CD4-positive, alpha-beta T cell treated with Interleukin-4 for 4 hours (primary cell): ENCODE measurements at places on chromosomes 3 and 15.
A peak's percentile ranks its signal among the peaks of the same experiment; 100 is the strongest.

DNA sequence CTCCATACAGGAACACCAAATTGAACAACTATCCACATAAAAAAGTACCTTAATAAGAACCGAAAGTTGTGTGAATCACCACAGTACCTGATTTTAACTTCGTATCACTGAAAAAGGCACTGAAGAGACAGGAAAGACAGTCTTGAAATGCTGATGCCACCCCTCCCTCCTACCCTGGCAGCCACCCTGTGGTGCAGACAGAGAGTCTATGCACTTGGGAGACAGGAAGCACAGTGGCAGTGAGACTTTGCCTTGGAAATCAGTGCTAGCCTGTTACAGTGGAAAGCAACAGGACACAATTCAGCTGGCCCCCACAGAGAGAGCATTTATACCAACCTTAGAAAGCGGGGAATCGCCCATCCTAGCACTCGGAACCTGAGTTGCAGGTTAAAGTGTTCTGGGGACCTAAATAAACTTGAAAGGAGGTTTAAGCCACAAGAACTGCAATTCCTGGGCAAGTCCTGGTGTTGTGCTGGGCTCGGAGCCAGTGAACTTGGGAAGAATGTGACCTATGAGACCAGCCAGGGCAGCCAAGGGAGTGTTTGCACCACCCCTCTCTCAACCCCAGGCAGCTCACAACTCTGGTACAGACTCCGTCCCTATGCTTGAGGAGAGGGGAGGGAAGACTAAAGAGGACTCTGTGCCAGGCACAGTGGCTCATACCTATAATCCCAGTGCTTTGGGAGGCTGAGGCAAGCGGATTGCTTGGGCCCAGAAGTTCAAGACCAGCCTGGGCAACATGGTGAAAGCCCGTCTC, 240.1 kb downstream of the ISL2 start:
- no peak for DNase-seq

- no peak for DNase-seq
Measured at GRCh38 chr3:55701997-55702396, 214.9 kb upstream of the WNT5A start.

DNA sequence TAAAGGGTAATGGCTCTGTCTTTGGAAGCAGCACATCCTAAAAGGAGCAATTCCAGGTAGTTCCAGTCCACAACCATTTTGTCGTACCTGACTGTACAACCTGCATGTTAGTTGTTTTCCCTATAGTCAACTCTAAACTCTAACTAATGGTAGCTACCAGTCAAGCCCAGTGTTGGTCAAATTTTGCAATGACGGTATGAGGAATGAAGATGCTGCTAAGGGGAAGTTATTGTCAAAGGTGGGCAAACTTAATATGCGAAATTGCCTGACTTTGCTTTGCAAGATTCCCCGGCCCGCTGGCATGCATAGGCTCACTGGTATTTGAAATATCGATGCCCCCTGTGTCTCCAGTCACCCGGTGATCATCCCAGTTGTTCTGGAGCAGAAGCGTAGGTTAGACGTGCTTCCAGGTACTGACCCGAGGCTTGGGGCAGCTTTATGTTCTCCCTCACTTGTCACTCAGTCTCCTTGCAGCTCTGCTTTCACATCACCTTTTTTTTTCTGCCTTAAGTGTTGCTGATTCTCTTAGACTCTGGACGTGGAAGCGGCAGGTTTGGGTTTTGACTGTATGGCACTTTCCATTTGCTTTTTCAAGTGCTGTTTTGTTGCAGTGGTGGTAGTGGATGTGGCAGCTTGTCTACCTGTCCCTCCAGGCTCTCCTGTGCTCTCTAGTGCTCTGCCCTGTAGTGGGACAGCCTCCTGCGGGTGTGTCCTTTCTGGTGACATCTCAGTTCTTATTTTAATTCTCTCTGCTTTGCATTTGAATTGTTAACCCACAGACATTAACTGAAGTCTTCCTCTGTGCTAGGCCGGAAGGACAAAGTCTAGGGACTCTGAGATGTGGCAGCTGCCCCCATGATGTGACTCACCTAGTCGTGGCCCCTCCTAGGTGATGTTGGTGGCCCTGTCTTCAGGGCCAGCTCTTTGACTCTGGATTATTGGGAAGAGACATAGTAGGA, 95.8 kb upstream of the UMPS start:
- DNase-seq = no peak

DNA sequence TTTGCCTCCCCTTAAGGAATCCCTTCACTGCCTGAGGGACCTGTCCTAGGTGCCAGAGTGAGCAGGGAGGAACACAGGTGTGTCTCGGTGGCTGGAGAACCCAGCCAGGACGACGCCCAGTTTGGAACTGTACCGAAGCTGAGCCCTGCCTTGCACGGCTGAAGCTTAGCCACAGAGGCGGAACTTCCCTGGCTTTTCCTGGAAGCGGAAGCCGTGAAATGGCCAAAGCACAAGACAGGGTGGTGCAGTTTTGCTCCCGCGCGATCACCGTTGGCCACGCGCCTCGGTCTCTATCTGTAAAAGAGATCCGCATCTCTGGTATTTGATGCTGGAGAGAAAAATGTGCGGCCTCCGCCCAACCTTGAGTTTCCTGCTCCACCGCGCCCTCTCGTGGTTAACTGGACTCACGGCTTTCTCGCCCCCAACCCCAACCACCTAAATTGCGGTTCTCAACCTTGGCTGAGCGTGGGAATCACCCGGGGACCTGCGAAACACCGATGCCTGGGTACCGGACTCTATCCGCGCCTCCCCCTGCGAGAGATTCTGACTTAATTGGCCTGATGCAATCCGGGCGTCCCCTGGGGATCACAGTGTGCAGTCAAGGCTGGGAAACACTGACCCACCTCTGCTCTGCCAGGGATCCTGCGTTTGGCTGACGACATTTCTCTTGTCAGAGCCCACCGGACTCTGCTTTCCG, 70.7 kb upstream of the ABHD2 start:
- DNase-seq = peak; percentile 73

- DNase-seq = no peak
Measured at GRCh38 chr3:17639765-17640164, 102.7 kb downstream of the TBC1D5 start.

GRCh38 chr3:115361806-115362205, 214.7 kb upstream of the ZBTB20 start:
- no peak for DNase-seq

GRCh38 chr15:58505581-58505980, 73.8 kb downstream of the LIPC start:
- no peak for DNase-seq

GRCh38 chr15:41620536-41621199, 39.5 kb upstream of the MGA start:
- DNase-seq = no peak

DNA sequence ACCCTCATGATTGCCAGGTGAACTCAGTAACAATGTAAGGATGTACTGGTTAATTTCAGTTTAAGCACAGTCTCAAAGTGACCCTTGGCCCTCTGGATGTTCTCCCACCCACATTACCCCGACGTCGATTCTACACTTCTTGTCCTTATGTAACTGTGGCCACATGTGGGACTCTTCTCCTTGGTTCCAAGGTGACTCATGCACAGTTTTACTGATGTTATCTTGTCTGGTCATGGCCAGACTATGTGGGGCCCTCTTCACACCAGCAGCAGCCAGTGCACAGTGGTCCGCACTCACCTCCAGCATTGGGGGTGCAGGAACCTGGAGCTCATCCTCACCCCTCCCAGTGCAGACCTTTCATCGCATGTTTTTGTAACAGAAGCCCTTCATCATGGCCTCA, 519.4 kb downstream of the OCA2 start:
- DNase-seq = no peak

- DNase-seq = no peak
Measured at GRCh38 chr3:31456373-31456772, 76.4 kb upstream of the STT3B start.

DNA sequence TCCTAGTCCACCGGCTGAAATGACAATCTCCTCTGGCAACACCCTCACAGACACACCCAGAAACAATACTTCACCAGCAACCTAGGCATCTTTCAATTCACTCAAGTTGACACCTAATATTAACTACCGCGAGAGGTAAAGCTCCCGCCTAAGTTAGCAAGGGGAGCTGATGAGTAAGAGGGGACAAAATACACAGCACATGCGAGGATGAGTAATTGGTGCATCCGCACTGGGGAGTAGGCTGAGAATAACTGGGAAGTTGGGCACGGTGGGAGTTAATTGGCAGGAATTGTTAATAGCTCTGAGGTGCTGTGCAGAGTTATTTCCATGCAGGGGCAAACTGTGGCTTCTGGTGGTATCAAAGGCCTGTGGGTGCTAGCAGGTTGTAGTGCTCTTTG, 14.5 kb upstream of the PLD1 start:
- DNase-seq = no peak

DNA sequence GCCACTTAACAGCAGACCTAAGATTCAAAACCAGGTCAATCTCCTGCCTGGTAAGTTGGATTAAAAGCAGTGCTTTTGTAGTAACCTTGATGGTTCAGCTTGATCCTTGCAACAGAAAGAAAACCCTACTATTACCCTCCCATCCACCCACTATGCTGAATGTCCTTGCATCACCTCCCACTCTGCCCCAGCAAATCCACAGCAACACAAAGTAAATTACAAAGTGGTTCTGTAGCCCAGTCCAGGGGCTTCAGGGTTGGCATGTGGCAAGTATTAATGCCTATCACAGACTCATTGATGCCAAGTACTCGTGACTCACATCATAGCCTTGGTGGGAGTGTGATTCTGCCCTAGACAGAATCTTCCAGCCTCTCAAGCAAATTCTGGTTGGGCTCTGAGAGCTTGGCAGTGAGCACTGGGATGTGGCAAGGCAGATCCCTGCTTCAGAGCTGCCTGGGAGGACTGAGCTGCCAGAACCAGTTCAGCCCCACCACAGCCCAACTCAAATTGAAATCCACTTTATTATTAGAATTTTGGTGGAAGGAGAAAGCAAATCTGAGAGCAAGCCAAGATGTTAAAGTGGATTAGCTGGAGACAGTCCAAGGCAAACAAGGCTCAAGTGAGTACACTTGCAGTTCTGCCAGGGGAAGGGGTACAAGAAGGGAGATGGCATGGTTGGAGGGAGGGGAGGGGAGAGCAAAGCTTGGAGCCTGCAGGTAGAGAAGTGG, 225.8 kb upstream of the UMPS start:
- no peak for DNase-seq

DNA sequence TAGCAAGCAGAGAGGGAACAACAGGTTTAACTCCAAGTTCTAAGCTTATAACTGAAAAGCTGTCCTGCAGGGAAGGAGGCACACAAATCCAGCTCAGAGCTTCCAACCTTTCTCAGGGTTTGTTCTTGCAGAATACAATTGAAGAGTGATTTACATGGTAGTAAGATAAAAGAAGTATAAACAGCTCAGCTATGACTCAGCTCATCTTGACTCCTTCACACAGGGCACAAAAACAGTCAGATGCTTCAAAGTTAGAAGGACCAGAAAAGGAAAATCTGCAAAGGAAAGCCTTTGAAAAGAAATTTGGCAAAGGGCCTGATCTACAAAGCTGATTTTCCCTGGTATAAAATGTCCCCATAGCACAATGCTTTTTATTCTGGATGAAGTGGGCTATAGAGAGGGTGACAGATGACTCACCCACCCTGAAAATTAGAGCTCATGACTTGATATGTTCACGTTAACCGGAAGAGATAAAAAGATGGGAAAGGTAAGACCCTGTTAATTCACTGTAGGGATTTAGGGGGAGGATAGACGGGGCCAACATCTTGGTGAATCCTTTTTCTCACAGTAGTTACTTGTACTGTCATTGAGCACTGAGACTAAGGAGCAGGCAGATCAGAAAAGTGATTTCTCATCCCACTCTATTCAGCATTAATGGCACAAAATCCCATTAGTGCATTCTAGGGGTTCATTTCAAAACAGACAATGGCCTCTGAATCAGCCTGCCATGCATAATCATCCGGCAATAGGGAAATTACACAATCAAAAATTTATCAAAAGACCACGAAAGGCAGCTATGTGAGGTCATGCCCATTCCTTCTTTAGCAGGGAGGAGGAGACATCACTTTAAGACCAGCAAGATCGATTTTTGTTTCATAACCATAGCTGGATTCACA, 143.5 kb downstream of the GAP43 start:
- no peak for DNase-seq

DNA sequence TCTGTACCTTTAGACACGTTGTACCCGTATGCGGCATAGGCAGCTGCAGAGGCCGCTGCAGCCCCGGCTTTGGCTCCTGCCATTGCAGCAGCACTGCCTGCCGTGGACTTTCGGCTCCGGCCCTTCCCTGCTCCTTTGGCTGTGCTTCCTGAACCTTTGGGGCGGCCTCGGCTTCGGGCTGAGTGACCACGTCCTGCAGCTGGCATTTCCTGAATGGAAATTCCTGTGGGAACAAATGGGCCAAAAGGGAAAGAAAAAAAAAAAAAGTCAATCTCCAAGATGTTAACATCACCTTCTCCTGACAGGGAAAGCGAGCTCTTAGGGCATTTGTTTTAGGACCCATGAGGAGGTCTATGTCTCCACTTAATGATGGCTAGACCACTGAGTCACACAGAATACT, 29.6 kb downstream of the CHAC1 start:
- DNase-seq = no peak
